ENCODE measurements at places on chromosomes 11 and 22.

DNA sequence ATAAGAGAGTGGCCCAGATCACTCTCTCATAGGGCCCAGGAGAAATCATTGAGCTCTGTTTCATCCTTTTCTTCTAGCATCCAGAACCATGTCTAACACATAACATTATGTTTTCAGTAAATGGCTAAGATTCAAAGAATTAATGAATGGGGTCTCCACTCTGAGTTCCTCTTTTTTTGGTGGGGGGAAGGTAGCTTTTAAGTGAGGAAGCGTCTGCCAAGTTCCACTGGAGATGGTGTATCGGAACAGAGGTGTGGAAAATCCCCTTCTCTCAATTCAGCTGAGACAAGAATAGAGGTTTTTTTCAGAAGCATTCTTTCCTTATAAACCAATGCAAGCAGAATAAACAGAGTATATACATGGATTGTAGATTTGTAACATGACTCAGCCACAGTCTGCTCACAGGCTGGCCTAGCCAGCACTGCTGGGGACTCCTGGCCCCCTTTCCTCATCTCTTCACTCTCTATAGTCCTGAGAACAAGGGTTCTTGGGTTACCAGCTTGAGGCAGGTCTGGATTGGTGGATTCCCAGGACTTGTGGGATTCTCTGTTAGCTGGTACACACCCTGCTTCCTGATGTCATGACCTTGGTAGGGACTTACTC is 97.2 kb downstream of the TRAF6 start:
- DNase-seq: no peak

- DNase-seq: no peak
Observed at GRCh38 chr11:72617080-72617762, 57.0 kb downstream of the PDE2A start.

GRCh38 chr11:124551189-124551588 is 7.7 kb upstream of the OR8B12 start:
- no peak for DNase-seq

DNA sequence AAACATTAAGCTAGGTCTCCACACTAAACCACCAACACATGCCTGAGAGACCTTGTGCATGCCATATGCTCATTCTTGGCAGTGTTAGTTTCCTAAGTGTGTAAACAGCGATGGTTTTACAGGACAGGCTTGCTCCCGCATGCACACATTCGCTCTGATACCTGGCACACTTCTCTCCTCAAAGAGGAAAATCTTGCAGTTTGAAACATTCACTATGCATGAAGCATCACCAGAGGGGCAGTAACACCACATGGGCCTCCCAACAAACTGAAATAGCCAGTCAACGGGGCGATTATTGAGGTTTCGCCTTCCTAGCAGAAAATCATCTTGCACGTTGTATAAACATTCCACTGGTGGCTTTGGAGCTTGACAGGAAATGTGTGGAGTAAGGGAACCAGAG is 52.6 kb downstream of the ABTB2 start:
- no peak for DNase-seq

GRCh38 chr11:110968348-110969062 is 256.3 kb upstream of the ARHGAP20 start:
- DNase-seq: no peak

DNA sequence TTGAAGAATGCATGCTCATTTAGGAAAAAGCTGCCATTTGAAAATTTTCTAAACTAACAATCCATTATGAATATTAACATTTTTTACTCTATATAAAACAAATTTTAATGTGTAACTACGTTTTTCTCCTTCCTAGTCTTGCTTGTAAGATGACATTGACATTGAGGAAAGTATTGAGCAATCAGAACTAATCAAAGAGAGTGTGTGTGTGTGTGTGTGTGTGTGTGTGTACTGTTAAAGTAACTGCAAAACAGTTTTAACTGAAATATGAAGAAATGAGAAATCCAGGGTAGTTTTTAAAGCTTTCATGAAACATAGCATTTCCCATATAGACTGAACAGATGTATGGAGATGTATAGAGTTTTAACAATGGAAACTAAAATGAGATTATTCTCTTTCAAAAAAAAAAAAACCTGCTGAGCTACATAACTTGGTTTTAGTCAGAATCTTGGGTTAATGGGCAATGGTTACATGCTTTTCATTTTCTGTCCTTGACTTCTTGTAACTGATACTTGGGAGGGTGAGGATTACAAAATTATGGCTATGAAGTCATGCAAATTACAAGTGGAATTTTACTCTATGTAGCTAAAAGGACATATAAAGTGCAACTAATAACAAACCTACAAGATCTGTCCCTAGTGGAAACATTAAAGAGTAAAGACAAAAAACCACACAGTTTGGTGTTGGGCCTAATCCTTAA is 2.0 kb downstream of the PDGFD start:
- DNase-seq: no peak

- DNase-seq: no peak
Observed at GRCh38 chr11:61067782-61068446, 34.4 kb upstream of the CD5 start.

All from NCI-H526 treated with DMSO at 0.1 percent for 48 hours (cell line).